ENCODE measurements at places on chromosomes 7 and 10.
A peak's percentile ranks its signal among the peaks of the same experiment; 100 is the strongest.

GRCh38 chr10:112519133-112519761 is 72.2 kb downstream of the VTI1A start:
- DNase-seq, result no peak

GRCh38 chr10:124105594-124105993 is 12.2 kb upstream of the CHST15 start:
- DNase-seq, result no peak

GRCh38 chr7:151872531-151873401 is 4.1 kb downstream of the PRKAG2 start:
- no peak for DNase-seq

- peak; percentile 80 for DNase-seq
Observed at GRCh38 chr7:24979470-24979862, 512 bp downstream of the OSBPL3 start.

DNA sequence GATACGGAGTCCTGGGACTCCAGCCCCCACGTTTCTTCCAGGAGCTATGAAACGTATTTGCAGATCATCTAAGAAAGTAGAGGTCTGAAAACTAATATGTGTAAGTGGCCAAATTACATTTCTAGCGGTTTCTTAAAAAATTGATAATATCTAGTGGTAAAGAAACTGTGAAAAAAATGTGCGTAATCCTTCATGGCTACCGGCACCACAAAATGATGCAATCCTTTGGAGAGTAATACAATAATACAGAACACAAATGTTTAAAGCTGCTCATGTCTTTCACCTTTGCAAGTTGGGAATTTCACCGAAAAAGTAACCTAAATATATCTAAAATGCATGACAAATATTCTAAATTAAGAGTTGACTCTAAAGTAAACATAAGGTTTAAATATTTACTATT is 742.1 kb downstream of the GRID1 start:
- no peak for DNase-seq

GRCh38 chr7:2062648-2063047 is 170.1 kb downstream of the MAD1L1 start:
- DNase-seq, result no peak

DNA sequence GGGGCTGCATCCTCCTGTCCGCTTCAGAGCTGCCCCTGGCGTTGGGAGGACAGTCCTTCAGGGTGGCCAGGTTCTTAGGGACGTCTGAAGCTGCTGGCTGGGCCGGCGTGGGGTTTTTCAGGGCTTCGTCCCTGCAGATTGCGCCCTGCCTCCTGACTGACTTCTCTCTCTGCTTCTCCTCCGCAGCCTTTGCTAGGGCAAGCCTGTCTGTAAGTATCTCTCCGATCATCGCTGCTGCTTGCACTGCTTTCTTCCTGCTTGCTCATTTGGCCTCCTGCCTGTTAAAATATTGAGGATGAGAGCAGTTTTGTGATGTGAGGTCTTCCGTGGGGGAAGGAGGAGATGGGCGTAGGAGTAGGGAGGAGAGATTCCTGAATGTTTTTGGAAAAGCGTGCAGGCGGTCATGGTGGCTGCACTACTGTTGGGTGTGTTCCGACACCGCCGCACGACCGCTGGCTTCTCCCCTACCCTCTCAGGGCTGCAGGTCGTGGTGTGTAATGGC is 25.3 kb downstream of the PFKFB3 start:
- no peak for DNase-seq

- DNase-seq, result no peak
Observed at GRCh38 chr10:79412516-79412915, 32.9 kb downstream of the ZCCHC24 start.

DNA sequence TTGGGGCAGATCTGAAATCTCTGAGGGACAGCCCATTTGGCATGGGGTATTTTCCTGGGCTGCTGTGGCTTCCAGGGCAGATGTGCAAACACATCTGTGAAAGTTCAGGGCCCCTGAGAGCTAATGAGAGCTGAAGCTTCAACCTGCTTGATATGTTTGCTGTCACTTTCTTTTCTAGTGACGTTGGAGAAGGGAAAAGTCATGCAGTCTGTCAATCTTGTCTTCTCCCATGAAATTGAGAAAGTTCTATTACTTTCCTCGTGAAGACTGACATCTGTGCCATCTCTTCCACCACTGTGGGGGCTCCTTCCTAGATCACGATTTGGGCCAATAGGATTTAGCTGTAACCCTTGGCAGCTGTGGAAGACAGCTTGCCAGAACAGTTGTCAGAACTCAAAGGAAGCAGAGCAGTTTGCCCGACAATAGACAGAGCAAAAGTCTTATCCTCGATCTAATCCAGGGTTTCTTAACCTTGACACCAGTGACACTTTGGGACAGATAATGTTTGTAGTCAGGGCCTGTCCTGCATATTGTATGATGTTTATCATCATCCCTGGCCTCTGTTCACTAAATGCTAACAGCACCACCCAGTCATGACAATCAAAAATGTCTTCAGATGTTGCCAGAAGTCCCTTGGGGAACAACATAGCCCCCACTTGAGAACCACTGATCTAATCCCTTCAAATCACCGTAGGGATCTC is 586.5 kb downstream of the LRMDA start:
- DNase-seq, result no peak

GRCh38 chr10:28316696-28317095 is 13.8 kb upstream of the MPP7 start:
- DNase-seq, result no peak

- DNase-seq, result no peak
Observed at GRCh38 chr10:124654686-124655085, 89.5 kb downstream of the FAM53B start.

DNA sequence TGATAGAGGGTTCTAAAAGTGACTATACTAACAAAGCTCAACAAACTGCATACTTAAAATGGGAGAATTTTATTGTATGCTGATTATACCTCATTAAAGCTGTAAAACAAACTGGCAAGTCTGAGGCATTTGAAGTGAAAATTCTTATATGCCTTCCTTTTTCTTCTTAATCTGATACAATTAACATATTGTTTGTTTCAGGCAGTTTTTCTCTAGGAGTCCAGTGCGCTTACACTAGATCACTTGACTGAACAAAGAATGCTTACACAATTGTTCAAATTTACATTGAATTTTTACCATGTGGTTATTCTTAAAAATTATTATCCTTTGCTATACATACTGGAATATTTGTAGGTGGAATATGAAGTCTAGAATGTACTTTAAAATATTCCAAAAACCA is 89.0 kb downstream of the GLCCI1 start:
- no peak for DNase-seq

GRCh38 chr7:45703373-45703821 is 129.2 kb downstream of the ADCY1 start:
- no peak for DNase-seq

DNA sequence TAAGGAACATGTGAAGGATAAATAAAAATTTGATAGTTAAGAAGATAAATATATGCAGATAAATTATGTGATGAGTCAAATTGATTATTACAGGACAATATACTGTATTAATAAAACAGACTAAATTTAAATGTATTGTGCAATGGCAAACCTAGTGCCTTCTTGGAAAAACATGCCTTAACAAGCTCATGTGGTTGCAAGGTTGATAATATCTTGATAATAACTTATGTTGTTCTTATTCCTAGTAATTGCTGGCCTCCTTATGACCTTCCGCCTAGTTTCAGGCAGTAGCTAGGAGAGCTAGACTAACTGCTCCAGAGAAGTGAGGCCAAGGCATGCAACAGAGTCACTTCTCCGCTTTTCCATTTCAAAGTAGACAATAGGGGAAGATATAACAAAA is 7.6 kb upstream of the RAB11FIP2 start:
- DNase-seq, result no peak

DNA sequence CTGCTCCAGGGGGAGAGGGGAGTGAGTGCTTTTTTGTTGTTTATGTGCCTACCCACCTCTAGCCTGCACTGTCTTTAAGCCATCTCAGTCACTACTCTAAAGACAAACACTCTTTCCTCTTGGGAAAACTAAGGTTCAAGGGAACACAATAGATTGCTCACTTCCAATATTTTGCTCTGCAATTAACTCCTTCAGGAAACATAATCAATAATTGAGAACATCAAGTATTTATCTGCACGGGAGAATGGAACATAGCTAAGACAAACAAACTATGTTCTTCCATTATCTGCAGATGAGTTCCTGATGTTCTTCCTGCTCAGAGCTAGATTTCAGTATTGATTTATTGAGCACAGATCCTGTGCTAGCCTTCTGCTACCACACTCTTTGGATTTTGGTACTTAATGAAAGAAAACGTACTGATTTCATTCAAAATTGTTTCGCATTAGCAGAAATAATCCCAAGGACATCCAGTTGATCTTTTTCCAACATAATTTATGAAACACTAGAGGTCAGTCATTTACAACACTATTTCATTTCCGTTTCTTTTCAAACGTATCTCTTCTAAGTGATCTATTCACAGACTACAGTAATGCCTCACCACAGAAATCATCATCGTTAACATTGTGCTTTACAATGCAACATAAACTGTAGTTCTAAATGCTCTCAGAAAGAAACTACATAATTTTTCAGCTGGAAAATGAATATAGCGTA is 8.3 kb downstream of the NEBL start:
- DNase-seq, result no peak

GRCh38 chr10:111973306-111973705 is 210.3 kb downstream of the GPAM start:
- no peak for DNase-seq

DNA sequence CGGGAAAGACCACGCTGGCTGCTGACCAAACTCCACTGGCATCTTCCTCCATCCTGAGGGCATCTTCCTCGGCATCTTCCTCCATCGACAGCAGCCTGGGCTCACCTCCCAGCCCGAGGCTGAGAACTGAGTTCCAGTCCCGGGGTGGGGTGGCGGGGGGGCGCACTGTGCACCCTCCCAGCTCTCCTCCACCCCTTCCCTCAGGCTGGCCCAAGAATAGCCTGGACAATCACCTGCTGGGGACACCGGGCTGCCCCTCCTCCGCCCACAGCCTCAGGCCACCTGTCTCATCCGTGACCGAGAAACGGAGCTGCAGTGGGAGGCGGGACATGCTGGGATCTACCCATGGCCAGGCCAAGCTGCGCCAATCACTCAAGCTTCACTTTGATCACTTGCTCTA is 37.2 kb downstream of the DIP2C start:
- DNase-seq, result no peak

DNA sequence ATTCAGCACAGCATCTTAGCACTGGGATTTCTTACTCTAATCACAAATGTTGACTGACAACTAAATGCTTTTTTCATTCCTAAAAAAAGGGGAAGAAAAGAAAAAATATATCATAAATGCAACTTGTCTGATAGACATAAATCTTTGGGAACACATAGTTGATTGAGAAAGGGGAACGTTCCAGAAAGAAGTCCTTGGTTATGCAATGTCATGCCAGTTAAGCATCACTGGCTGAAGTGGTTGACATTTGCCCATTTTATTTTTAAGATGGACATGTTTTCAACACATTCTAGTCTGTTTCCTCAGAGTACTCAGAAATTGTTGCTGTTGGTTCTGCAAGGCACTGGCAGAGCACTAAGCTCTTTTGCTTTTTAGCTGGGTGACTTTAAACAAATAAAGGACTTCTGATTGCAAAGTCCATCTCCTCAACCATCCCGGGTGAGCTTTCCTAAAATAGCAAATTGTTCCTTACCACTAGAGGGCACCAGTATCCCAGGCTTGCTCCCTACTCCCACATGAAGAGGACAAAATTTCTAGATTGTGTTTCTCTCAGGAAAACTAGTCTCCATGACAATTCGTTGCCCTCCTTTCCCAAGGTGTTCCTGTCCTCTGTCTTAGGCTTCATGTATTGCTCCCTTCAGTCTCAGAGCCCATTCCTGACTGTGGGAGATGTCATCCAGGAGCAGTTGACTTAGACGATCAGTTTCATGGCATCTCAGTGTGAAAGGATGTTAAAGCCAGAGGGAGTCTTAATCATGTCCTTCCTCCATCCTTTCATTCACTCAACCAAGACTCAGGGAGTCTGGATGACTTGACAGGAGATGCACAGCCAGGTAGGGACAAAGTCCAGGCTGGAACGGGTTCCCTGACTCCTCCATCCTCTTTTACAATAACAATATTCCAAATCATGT is 23.9 kb downstream of the OPALIN start:
- DNase-seq, result no peak

GRCh38 chr10:124592101-124592500 is 130.5 kb downstream of the LHPP start:
- DNase-seq, result no peak

DNA sequence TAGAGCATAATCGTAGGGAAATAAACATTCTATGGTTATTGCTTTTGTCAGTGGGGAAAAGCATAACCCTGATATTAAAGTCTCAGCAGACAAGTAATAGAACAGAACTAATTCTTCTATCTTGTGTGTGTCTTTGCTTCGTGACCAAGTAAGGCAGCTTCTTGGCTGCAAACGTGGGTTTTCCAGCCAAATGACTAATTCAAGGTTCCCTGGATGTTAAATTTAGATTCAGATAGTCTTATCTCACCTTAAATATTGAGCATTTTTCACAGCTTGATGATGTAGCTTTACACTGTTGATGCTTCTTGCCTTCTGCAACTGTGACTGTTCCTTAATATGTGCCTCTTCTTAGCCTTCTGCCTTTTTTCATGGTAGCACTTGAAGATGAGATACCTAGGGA is 113.0 kb downstream of the EXOC4 start:
- DNase-seq, result no peak

DNA sequence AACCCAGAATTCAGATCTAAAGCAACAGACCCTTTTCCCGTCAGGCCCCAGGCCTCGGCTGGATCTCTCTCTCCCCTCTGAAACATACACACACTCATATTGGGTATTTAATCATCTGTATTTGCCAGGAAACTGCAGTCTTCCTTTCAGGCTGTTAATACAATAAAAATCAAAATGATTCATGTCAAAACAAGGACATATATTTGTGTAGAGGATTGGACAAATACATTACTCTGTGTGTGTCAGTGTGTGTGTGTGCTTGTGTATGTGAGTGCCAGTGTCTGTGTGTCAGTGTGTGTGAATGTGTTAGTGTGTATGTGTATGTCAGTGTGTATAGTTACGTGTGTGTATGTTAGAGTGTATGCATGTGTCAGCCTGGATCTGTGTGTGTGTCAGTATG is 90.8 kb downstream of the JCAD start:
- no peak for DNase-seq

GRCh38 chr7:117270371-117270770 is 52.5 kb downstream of the WNT2 start:
- DNase-seq, result no peak

- DNase-seq, result no peak
Observed at GRCh38 chr7:124113045-124113444, 80.2 kb upstream of the TMEM229A start.

DNA sequence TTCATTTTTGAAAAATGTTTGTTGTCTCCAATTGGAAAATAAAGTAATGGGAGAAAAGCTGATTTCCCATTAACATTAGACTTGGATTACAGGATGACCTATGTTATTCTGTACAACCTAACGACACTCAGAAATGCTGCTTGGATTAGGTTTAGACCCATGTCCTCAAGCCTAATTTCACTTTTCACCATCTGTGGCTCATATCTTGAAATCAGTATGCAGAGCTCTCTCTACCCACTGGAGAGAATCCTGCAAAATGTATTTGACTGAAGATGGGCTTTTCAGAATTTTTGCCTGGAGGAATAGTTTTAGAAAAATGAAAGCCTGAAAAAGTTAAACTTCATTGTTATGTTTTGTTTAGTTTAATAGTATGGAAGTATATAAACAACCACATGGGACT is 63.8 kb downstream of the SLC13A1 start:
- DNase-seq, result no peak

GRCh38 chr7:89002981-89003956 is 207.7 kb upstream of the TEX47 start:
- peak; percentile 3 for DNase-seq

Measured in central memory CD4-positive, alpha-beta T cell (primary cell).